ELR (cell line): ENCODE measurements at places on chromosomes 3 and 15.
A peak's percentile ranks its signal among the peaks of the same experiment; 100 is the strongest.

- peak; percentile 94 for DNase-seq
These were observed 15.7 kb downstream of the BHLHE40 start for GRCh38 chr3:4994823-4995499.

DNA sequence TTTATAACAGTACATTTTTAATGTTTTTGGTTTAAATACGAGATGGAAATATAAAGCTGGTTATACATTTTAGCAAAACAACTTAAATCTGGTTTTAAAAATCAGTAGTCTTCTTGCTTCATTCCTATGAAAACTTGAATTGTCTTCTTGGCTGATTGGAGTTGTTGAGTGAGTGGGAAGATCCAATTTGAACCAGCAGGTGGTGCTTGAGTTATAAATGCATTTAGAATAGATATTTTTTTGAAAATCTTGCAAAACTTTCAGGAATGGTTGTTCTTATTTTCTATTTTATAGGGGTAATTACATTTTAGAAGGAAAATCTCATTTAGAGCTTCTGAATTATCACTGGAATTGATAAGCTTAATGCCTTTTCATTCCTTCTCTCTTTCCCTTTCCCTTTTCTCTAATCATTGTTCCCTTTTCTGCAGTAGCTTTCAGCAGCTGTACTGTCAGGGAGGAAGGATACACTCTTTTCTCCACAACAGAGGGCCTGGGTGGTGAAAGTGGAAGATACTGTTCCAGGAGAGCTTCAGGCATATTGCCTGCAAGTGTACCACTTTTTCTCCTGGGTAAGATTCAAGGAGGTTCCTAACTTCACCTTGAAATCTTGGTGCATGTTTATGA lies 335.6 kb downstream of the NLGN1 start:
- DNase-seq = peak; percentile 68

DNA sequence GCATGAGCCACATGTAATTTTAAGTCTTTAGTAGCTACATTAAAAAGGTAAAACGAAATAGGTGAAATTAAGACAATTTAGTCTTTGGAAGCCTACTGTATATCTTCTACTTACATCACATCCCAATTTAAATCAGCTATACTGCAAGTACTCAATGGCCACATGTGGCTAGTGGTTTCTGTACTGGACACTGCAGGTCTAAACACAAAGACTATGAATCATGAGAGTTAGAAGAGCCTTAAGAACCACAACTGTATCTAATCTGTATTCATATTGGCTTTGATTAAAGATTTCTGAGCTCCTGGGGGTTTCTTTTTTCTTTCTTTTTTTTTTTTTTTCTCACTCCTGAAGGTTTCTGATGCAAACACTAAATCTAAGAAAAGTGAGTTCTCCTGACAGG lies 2.3 kb upstream of the EIF1B start:
- peak; percentile 39 for DNase-seq

GRCh38 chr3:32321095-32321790 lies 70.4 kb upstream of the CMTM7 start:
- DNase-seq = no peak

GRCh38 chr15:66705277-66706146 lies 3.5 kb downstream of the SMAD6 start:
- DNase-seq = no peak

- DNase-seq = no peak
These were observed 718.7 kb upstream of the SGO1 start for GRCh38 chr3:20904671-20905070.

GRCh38 chr3:84922682-84923081 lies 36.1 kb upstream of the CADM2 start:
- DNase-seq = no peak

DNA sequence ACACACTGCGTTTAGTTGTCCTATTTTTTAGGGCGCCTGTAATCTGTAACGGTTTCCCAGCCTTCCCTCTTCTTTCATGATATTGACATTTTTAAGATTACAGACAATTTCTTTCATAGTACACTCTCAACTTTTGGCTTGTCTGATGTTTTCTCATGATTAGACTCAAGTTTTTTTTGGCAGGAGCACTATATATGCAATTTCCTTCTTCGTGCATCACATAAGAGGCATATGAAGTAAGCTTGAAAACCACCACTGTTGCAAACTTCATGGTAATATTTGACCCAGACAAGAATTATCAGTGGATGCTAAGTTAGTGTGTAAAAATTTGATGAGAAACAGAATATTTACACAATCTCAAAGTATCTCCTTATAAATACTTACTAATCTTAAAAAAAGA lies 119.2 kb upstream of the CMC1 start:
- no peak for DNase-seq

- DNase-seq = no peak
These were observed 9.6 kb downstream of the NMD3 start for GRCh38 chr3:161230621-161231171.

GRCh38 chr3:184227481-184227935 lies 1.9 kb upstream of the VWA5B2 start:
- peak; percentile 47 for DNase-seq

DNA sequence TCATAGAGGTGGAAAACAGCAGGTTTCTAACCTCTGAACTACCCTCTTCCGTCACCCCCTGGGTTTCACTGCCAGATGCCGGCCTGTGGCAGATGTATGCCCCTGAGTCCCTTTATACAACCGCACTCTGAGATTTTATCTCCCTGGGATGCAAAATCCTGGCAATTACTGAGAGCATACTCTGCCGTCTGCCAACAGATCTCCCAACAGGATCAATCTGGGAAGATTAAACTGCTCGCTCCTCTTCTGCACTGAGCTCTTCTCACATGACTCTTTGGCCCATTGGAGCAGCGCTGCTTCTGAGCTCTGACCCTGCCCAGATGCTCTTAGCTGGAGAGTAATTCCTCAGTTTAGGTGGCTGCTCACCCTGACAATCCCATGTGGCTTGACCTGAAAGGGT lies 133.2 kb downstream of the LIPC start:
- no peak for DNase-seq

DNA sequence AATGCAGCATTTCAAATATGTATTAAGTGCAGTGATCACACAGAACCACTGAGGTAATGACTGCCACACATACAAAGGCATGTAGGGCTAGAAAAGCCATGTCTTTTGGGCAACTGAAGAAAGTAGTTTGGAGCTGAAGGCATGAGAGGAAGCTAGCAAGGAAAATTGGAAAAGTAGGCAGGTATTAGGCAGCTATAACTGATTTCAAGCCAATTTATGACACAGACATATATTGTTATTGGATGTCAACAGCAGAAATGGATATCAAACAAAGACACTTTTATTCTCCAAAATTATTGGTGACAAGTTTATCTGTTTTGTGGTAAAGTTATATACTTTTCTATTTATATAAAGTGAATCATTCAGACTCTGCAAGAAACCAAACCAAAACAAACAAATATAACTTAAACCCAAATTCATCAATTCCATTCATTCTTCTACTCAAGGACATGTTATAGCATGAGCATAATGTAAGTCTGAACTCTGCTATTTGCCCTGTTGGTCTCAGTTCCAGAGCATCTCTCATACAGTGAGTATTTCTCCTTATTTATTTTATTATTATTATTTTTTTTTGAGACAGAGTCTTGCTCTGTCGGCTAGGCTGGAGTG lies 307.4 kb upstream of the COL8A1 start:
- peak; percentile 3 for DNase-seq

DNA sequence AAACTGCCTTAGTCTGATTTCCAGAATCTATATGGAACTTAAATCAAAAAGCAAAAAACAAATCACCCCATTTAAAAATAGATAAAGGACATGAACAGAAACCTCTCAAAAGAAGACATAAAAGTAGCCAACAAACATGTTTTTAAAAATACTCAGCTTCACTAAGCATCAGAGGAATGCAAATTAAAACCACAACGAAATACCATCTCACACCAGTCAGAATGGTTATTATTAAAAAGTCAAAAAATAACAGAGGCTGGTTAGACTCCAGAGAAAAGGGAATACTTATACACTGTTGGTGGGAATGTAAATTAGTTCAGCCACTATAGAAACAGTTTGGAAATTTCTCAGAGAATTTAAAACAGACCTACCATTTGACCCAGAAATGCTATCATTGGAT lies 367.9 kb downstream of the ZIC4 start:
- DNase-seq = peak; percentile 42

DNA sequence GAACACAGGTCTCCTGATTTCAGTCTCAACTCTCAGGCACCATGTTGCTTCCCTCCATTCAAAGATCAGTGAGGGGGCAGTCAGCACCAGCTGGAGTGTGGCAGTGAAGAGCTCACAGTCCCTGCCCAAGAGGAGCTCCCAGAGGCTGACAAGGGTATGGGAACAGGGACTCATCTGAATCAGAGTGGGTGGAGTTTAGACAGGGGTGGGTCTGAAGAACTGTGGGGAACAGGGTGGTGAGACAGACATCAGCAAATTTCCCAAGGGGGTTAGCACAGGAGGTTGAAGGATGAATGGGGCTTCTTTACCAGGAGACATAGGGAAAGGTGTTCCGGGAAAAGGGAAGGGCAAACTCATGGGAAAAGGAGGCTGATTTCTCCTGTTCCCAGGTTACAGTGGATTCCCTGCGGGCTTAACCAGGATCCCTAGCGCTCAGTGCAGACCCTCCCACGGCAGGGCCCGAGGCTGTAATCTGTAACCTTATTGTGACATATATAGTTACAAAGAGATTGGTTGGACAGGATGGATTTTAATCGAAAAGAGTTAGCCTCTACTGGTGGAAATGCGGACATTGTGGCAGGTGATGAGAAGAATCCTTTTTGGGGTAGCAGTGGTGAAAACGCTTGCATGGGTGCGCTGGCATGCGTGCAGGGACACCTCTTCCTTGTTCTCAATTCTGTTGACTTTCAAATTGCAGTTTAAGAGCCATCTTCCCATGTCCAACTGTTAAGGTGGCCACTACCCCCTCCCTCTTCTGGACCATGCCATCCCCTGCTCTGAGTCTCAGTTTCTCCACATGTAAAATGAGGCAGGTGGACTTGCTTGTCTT lies 160.3 kb downstream of the SMAD6 start:
- peak; percentile 50 for DNase-seq

- DNase-seq = no peak
These were observed 635.3 kb downstream of the EDEM1 start for GRCh38 chr3:5822843-5823242.

GRCh38 chr3:97680210-97680609 lies 84.3 kb upstream of the ARL6 start:
- DNase-seq = no peak

- DNase-seq = no peak
These were observed 261.1 kb downstream of the MEX3B start for GRCh38 chr15:81784751-81785150.

GRCh38 chr15:99582508-99582960 lies 16.8 kb downstream of the MEF2A start:
- no peak for DNase-seq

- peak; percentile 87 for DNase-seq
These were observed 86.9 kb downstream of the DCLK3 start for GRCh38 chr3:36677331-36678007.

DNA sequence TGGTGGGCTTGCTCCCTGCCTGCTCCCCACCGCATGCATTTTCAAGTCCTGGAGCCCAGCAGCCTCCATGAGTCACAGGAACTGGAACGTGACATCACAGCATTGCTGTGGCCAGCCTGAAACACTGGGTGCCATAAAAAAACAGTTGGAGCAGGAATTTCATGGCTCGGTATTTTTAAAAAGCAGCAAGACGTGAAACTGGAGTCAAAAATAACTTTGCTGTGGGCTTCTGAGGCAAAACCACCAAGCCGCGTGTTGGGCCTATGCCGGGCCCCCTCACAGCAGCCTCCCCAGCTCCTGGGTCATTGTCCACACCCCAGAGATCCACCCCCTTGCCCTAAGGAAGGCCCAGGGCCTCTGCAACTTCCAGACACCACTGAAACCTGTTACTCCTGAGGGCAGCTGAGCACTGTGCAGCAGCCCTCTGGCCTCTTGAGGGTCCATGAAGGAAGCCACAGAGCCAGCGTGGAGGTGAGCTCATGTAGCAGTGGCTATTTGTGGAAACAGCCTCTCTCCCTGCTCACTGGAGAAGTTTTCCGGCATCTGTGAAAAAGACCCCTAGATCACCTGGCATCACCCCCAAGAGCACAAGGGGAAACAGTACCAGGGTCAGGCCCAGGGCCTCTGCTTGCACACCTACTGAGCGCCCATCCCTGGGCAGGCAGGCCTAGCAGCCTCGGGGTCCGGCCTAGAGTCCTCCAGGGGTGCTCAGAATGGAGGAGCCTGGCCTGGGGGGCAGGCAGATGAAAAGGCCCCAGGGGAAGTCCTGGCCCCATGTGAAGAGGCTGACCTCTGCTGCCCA lies 34.0 kb upstream of the DUSP7 start:
- DNase-seq = peak; percentile 89

- DNase-seq = no peak
These were observed 489.2 kb upstream of the CNTN4 start for GRCh38 chr3:1609416-1609815.

DNA sequence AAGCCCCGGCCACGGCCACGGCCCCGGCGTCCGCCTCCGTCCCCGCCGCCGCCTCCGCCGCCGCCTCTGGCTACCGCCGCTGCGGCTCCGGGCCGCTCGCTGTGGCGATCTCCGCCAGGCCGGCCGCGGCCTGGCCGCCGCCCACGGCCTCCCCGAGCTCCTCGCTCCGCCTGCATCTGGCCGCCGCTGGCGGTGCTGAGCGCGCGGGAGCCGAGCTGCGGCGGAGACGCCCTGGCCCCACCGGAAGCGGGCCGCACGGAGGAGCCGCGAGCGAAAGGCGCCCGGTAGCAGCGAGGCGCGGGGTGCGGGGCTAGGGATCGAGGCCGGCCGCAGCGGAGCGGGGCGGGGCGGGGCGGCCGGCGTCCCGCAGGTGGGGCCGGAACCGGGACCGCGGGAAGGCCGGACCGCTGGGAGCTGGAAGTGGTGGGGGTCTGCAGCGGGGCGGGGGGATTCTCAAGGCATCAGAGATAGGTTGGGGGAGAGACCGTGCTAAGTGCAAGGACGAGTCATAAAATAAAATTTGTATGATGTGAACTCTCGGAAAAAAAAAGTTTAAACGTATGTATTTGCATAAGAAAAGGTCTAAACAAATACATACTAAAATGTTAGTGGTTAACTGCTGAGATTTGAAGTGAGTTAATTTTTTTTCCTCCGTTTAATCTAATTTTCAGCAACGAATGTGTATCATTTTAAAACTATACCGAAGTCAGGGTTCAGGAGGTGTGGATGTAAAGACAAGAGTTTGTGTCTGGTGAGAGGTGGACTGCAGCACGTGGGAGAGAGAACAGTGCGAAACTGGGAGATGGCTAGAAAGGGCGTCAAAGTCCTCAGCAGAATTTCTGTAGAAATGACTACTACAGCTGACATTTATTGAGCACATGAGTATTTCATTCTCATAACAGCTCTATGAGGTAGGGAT lies at the start of gene AVEN:
Gene AVEN (minus strand): TSS at position 334 of the 919 bp plus-strand sequence. CDS start 158 bp downstream, at position 176.
- DNase-seq = peak; percentile 65

DNA sequence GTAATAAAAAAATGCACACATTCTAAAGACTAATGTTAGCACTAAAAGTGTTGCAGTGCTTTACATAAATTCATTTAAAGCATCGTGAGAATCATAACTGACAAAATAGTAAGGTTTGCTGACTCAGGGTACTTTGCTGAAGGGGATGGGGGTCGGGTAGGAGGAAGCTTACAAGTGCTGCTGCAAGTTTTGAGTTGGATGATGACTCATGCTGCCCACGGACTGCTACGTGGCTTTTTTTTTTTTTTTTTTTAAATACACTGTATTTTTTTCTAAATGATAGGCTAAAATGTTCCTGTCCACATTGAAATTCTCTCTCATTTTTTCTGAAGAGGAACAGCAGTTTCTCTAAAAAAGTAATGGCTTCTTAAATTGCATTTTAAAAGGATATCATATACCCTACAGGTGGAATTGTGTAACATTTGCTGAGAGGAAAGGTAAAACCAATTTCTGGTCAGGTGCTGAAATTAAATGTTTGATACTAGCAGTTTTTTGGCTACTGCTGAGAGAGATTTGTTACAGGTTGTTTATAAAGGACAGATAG lies 2.2 kb downstream of the MAPK6 start:
- peak; percentile 96 for DNase-seq
